ENCODE measurements at places on chromosomes 3 and 15. TPM values are rescaled to one million over a fixed set of nuclear protein-coding genes. Genes with fewer than 3 reads are reported as not detected.

DNA sequence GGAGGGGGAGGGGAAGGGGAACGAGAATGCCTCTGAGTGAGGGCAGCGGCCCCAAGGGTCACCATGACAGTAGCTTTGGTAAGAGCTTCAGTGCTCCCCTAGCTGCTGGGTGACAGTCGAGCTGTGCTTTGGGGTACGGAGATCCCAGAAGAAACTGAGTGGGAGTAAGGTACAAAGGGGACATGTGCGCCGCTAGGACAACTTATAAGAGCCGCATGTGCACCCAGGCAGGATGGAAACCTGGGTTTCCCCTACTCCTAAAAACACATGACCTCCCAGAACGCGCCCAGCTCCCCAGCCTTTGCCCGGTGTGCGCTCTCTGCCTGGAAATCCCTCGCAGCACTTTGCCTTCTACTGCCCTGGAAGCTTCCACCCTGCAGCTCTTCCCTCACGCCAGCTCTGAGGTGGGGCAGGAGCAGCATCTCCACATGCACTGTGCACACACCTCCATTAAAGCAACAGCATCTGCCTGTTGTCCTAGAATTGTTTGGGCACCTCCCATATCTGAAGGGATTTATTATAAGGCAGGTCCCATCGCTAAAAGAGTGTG is 232.2 kb downstream of the ADAMTS17 start:
- no peak for DNase-seq

GRCh38 chr3:23959135-23959900 is 14.2 kb downstream of the NR1D2 start:
- DNase-seq: peak; percentile 99

Gene TEX9
- 2.6 TPM for total RNA-seq

- no peak for DNase-seq
Measured at GRCh38 chr3:133188996-133189395, 150.8 kb downstream of the TMEM108 start.

Gene DENND4A
- total RNA-seq: 11.1 TPM

- no peak for DNase-seq
Measured at GRCh38 chr3:128016502-128016901, 35.7 kb upstream of the SEC61A1 start.

GRCh38 chr3:8882171-8882593 is 81.1 kb downstream of the RAD18 start:
- DNase-seq: no peak

GRCh38 chr3:144033240-144033589 is 61.6 kb downstream of the DIPK2A start:
- DNase-seq: no peak

Gene TGM4
- under 0.01 TPM for total RNA-seq

GRCh38 chr3:167773584-167773983 is 38.1 kb downstream of the SERPINI1 start:
- no peak for DNase-seq

GRCh38 chr3:36635731-36636130 is 128.6 kb downstream of the DCLK3 start:
- DNase-seq: peak; percentile 90

DNA sequence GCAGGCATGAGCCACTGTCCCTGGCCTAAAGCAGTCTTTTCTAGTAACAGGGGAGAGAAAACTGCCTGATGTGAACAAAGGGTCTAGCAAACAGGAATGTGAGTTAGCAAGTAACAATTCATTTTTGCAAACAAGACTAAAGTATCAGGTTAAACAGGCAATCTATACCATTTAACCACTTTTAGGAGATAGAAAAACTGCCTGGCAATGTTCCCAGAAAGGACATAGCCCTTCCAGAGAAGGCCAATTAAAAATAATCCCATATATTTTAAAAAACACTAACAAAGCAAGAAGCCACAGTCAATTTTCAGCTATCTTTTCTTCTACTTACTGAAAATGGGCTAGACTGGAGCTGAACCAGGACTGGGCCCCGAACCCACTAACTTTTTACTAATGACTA is 6.3 kb downstream of the RBSN start:
- DNase-seq: no peak

GRCh38 chr3:50119786-50120185 is 31.1 kb downstream of the RBM5 start:
- DNase-seq: no peak

DNA sequence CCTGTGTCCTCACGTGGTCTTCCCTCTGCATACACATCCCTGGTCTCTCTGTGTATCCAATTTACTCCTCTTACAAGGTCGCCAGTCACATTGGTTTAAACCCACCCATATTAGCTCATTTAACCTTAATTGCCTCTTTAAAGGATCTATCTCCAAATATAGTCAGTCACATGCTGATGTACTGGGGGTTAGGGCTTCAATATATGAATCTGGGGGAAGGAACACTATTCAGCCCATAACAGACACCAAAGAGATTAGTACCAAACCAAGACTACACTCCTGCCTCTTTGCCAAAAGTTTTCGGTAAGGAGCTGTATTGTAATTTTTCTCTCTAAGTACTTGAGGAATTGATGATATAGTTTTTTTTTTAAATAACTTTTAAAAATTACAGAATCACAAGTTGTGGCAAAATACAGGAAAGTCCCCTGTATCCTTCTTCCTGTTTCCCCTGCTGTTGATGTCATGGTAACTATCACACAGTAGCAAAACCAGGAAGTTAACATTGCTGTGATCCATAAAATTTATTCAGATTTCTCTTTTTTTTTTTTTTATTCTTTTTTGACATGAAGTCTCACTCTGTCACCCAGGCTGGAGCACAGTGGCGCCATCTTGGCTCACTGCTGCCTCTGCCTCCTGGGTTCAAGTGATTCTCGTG is 67.8 kb downstream of the SLCO3A1 start:
- peak; percentile 71 for DNase-seq

DNA sequence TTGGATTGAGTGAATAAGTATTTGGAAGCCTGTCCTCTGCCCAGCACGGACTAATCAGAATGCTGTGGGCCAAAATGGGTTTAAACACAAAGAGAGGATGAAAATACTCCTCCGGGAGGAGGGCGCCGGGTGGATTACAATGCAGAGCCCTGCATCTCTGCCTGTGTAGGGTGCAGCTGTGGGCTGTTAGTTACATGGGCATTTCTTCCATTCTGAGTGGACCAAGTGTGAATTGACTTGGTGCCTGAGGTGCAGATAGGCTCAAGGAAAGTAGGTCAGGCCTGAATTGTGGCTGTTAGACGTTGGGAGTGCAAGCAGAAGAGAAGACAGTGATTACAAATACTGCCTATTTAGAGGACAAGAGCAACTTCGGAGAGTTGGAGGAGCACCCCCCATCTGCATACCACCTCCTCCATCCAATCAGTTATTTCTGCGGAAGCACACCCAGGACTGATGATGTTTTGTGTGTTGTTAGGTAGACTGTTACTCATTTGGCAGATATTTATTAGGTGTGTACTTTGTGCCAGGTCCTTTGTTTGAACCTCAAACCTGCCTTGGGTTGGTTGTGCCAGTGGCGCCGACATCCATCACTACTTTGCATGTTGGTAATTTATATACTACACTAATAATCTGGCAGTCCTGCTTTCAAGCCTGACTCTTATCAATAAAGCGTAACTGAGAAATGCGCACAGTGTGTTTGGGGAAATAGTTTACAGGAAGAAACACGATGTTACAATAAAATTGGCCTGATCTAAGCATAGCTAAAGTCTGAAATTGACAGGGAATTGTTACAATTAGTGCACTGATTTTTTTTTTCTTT is 33.0 kb downstream of the PTPRG start:
- DNase-seq: peak; percentile 66

Gene LRRN1
- total RNA-seq: 0.26 TPM

- DNase-seq: no peak
Measured at GRCh38 chr15:60039316-60039715, 35.2 kb downstream of the FOXB1 start.

Gene FANCD2
- total RNA-seq: 2.1 TPM

Gene LIPC
- total RNA-seq: 0.26 TPM

Gene TTLL13
- total RNA-seq: under 0.01 TPM

- no peak for DNase-seq
Measured at GRCh38 chr3:105835606-105836005, 33.2 kb downstream of the CBLB start.

Gene HYKK
- 1.2 TPM for total RNA-seq

GRCh38 chr3:177071496-177072156 is 125.7 kb downstream of the TBL1XR1 start:
- no peak for DNase-seq

DNA sequence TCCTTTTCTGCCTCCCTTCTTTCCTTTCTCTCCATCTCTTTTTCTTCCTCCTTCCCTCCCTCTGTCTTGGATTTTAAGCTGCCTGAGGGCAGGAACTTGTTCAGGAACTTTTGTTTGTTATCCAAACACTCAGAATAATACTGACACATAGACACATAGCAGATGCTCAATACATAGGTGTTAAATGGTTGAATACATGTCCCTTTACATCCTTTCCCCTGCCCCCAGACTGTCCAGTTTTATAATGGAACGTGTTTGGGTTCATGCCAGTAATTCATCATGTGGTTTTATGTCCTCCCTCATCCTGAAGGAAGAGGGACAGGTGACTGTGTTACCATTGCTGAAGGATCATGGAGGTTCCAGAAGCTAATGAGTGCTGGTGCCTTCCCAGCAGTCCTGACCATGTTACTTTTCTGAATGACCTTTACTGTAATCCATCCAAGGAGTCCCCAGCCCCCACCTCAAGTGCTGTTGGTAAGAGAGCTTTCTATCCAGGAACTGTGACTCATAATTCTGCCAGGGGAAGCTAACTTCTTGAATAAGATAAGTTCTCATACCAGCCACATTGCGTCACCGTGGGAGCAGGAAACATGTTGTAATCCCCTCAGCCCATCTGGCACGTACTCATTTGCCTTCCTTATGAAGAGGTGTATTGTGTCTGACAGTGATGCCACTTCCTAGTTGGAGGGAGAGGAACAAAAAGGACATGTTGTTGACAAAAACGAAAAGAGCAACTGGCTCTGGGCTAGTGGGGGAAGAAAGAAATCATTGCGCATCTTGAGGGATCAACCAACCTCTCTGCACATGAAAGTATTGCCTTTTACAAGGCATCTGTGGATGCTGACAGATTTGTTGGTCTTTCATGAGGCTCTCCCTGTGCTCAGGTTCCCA is 52.4 kb downstream of the IL1RAP start:
- peak; percentile 100 for DNase-seq

Gene CDV3
- 232 TPM for total RNA-seq

GRCh38 chr3:59872128-59872527 is 822.3 kb upstream of the CFAP20DC start:
- DNase-seq: no peak

DNA sequence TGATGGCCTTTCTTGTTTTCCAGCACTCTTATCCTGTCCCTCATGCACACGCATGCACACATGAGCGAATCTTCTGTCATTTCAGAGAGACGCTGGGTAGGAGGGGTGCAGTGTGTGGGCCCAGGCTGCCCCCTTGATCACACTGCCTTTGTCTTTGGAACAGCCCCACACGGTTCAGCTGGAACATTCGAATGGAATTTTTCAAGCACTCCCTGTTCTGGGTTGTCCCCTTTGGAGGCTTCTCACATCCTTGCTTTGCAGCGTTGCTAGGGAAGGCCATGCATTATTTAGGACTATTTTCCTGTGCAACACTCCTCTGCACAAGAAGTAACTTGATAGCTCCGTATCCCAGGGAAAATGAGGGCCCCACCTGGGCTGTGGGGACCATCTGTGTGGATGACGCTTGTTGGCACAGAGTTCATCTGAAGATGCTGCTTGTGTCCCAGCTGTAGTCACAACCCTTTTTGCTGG is 78.4 kb downstream of the SPSB4 start:
- no peak for DNase-seq

Gene PLA2G4F
- total RNA-seq: 10.2 TPM

Gene ZNF717
- 21.4 TPM for total RNA-seq

GRCh38 chr3:105747696-105748095 is 121.1 kb downstream of the CBLB start:
- DNase-seq: no peak

Gene CLK3
- 66.3 TPM for total RNA-seq

Gene POU1F1
- not detected for total RNA-seq

Gene LMAN1L
- under 0.01 TPM for total RNA-seq

Gene GHSR
- total RNA-seq: not detected

Gene MOBP
- not detected for total RNA-seq

- no peak for DNase-seq
Measured at GRCh38 chr3:73401616-73402279, 223.0 kb downstream of the PDZRN3 start.

Gene A4GNT
- total RNA-seq: not detected

DNA sequence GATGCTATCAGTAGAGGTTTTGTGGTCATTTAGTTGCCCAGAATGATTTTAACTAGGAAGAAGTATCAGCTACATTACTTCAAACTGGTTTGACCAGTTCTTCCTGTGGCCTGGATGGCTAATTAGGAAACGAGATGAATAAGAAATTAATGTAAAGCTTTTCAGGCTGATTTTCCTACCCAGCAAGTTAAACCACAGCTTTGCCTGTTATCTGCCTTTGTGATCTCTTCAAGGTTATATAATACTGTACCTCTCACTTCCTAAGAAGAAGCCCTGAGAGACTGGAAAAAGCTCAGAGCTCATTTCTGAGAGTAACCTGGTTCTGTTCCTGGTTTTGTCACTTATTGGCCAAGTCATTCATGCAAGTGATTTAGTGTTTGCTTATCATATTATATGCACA is 782.2 kb upstream of the GOLIM4 start:
- DNase-seq: peak; percentile 87

DNA sequence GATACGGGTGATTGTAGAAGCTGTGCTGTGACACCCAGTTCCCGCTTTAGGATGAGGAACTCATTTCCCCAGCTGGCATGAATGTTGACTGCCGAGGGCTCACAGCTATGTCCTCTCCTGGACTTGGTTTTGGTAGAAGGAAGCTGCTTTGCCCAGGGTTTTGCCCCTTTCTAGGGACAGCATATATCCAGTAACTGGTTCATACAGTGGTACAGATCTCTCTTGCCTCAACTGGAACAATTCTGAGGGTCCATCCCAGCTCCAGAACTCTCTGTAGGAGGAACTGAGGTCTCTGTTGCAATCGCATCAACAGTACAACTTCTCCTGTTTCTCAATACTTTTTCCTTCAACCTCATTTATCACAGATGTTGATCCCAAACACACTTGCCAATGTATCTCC is 54.5 kb upstream of the FNDC3B start:
- no peak for DNase-seq

GRCh38 chr3:16916840-16917239 is 32.1 kb downstream of the PLCL2 start:
- DNase-seq: no peak

DNA sequence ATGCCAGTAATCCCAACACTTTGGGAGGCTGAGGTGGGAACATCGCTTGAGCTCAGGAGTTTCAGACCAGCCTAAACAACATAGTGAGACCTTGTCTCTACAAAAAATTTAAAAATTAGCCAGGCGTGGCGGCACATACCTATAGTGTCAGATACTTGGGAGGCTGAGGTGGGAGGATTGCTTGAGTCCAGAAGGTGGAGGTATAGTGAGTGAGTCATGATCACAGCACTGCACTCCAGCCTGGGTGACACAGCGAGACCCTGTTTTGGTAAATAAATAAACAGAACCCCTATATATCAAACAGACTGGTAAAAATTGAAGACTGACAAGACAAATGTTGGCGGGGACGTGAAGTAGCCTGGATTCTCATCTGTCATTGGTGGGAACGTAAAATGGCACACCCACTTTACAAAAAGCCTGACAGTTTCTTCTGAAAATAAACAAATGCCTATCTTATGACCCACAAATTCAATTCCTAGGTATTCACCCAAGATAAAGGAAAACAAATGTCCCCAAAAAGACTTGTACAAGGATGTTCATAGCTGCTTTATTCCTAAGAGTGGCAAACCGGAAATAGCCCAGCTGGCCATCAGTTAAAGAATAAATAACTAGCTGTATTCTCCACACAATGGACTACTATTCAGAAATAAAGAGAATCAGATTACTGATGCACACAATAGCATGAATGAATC is 47.0 kb upstream of the GK5 start:
- DNase-seq: no peak

Measured in bronchial epithelial cell (primary cell).